ENCODE measurements at places on chromosomes 7 and 10. TPM values are rescaled to one million over a fixed set of nuclear protein-coding genes. Genes with fewer than 3 reads are reported as not detected.

GRCh38 chr7:107090457-107090856 is 46.0 kb downstream of the PRKAR2B start:
- DNase-seq, result no peak

DNA sequence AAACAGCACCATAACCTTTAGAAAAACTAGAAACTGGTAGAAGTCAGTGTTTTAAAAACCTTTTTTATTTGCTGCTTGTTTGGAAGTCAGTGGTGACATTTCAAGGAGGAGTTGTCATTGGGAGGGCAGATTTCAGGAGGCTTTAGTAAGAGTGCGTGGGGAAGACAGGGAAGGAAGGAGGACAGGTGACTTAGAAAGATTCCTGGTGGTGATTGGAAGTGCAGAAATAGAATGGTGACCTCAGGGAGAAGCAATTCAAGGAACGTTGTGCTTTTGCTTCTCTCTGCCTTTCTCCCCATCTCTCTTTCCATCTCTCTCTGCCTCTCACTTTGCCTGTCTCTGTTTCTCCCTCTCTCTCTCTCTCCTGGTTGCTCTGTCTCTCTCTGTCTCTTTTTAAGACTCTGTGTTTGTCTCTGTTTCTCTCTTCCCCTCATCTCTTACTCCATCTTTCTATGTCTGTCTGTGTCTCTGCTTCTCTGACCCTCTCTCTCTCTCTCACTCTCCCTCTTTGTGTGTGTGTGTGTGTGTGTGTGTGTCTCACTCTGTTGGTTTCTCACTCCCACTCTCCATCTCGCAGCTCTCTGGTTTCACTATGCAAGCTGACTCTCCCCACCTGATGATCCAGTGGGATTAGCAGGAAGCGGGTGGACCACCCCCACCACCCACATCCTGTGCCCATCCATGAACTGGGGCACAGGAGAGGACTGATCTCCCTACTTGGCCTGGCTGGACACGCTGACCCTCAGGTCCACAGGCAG is 10.9 kb upstream of the PFKP start:
- DNase-seq, result no peak

GPER1 gene
- 2.0 TPM for total RNA-seq

- no peak for DNase-seq
Measured at GRCh38 chr7:146414937-146415336, 298.3 kb downstream of the CNTNAP2 start.

FXYD4 gene
- total RNA-seq, result not detected

DNA sequence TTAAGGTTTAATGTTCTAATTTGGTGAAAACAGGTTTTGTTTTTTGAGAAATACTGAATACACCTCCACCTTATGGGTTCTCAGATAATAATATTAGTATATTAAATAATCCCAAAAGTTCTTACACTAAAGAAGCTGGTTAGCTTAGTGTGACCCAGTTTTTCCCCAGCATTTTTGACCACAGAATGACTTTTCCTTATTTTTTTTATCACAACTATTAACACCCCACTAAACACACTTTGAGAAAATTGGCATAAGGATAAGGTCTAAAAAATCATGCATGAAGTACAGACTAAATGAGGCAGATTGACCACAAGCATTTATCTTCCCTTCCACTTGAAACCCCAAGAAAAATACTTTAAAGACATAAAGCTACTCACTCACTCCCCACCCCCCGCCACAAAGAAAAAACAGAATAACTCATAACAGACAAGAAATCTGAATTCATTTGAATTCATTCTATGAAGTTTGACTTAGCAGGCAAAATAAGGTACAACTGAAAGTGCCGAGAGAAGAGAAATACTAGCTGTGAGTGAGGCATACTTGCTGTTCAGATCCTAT is 49.7 kb upstream of the WNT16 start:
- DNase-seq, result no peak

Data from pulmonary artery endothelial cell (primary cell).